ENCODE measurements at places on chromosomes 6 and 20.

DNA sequence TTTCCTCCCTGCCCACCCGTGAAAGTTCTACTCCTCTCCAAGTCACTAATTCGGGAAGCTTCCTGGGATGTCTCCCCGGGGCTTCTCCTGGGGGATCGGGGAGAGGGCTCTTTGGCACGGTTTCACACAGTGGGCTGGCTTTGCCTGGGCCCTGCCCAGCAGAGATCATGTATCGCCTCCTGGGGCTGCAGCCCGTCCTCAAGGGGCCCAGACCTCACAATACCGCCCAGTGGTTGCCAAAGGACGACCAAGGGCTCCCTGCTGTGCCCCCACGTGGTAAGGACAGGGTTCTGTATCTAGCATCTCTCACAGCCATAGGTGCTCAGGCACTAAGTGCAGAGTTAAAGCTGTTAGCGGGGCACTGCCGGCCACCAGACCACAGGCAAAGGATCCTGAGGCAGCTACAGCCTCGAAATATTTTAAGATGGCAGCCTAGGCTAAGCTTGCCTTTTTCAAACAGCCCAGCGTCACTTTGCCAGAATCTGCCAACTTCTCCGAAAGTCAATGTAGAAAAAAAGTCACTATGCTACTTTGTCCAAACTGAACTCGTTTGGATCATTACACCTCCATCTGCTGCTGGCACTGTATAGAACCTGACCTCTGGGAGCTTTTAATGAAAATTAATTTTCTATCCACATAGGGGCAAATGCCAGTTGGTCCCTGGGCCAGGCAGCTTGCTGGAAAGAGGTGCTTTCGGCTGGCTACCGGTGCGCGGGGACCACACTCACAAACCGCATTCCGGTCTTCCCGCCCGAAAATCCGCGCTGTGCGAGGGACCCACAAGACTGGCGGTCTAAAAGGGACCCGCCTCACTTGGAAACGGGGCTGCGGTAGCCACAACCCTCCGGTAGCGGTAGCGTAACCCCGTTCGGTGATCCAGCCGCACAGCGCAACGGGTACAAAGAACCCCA is 1.3 kb upstream of the NNAT start:
- DNase-seq, result no peak

DNA sequence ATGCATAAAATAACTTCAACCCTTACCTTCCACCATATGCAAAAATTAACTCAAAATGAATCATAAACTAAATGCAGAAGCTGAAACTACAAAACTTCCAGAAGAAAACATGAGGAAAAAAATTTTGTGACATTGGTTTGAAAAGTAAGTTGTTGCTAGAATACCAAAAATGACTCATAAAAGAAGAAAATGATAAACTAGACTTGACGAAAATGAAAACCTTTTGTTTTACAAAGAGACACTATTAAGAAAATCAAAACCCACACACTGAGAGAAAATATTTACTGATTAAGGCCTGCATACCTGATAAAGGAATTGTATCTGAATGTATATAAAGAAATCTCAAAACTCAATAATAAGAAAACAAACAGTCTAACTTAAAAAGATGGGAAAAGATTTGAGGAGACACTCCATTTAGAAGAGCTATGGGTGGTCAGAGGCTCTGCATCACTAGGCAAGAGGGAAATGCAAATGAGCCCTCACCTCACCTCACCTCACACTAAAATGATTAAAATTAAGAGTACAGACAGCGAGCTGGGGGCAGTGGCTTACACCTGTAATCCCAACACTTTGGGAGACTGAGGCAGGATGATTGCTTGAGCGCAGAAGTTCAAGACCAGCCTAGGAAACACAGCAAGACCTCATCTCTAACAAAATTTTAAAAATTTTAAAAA is 97.6 kb upstream of the CST7 start:
- no peak for DNase-seq

DNA sequence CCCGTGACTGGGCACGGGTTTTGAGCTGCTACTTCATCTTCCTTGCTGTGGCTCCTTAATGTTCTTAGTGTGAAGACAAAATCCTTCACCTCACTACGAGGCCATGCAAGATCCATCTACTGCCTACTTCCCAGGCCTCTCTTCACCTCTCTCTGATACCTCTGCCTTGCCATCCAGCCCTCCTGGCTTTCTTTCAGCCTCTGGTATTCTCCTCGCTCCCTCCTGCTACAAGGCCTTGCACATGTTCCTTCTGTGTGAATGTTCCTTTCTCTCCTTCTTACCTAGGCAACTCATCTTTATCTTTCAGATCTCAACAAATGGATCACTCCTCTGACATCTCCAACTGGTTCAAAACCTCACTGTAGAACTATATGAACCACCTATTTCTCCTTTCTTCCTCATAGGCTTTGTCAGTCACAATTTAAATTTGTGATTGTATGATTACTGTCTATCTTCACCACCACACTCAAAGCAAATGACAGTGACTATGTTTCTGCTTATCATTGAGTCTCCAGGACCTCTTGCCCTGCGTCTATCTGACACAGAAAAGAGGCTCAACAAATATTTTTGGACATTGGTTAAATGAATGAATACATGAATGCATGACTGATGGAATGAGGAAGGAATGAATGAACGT is 19.8 kb downstream of the HEY2 start:
- no peak for DNase-seq

GRCh38 chr20:46282669-46283068 is 25.6 kb downstream of the CDH22 start:
- no peak for DNase-seq

DNA sequence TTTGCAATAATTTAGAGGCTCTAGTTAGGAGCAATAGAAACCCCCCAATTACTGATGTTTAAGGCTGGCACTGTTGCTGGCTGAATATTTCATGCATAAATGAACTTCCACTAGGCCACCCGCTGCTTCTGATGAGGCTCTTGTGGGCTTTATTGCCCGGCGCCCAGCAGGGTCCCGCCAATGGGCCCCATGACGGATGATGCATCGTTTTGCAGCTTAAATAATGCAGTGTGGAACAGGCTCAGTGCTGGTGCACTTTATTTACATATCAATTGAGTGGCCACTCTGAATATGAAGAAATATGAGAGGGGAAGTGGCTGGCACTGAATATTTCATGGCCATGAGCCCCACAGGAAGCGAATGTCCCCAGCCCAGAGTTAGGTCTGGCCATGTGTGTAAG is 155.3 kb upstream of the MAFB start:
- no peak for DNase-seq

Data from T1000 (cell line).